Stimulated activated CD4-positive, alpha-beta T cell treated with anti-CD3 and anti-CD28 coated beads, Interleukin-2, amount 100 ng/mL, for 24 hours (primary cell): ENCODE measurements at places on chromosomes 2 and 18.
A peak's percentile ranks its signal among the peaks of the same experiment; 100 is the strongest.

DNA sequence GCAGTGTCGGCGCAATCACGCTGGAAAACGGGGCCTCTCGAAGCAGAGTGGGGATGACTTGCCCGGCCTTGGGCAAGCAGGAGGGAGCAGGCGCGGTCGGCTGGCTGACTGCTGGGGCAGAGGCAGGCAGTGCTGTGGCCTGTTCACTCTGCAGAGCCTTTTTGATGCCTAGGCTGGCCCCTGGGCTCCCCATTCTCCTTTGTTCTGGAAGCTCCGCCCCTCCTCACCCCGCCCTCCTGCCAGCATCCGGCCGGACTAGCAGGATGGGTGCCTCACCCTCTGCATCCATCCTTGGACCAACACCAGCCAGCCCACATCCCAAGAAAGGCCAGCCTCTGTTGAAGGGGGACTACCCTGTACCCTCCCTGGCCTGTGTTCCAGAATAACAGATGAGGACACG is at the start of gene ASPRV1:
Gene ASPRV1 (minus strand): TSS at position 136 of the 400 bp plus-strand sequence. CDS start 195 bp downstream, outside the sequence.
- no peak for DNase-seq

- no peak for DNase-seq
Observed at GRCh38 chr18:44047585-44047984, 633.1 kb upstream of the SETBP1 start.

DNA sequence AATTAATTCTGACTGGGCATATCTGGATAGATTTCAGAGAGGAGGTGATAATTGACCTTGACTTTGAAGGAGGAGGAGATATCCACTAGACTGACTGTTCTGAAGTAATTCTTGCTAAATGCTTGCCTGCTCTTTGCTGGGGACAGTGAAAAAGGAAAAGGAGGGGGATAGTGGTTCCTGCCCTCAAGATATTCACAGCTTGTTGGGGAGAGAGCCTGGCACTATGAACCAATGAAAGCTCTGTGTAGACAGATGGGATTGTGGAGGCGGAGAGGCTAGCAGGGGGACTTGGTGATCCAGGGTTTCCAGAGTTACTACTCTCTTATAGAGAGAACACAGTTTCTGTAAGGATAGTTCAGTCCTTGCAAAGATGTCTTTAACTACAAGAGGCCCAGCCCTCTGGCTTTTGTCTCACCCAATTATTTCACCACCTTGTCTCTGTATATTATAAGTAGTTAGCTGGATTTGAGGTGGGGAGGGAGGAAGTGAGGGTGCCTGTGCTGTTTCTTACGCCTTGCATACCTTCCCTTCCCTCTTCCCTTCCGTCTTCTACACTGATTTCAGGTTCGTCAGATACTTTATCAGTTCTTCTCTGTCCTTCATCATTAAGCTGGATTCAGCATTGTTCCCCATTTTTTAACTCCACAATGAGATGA is 190.4 kb downstream of the PRKCE start:
- no peak for DNase-seq

- DNase-seq, result peak; percentile 48
Observed at GRCh38 chr2:85865539-85866164, 23.1 kb downstream of the ST3GAL5 start.

- DNase-seq, result no peak
Observed at GRCh38 chr2:1606046-1606400, 138.3 kb downstream of the PXDN start.

- DNase-seq, result no peak
Observed at GRCh38 chr2:1893856-1894255, 149.5 kb upstream of the PXDN start.

DNA sequence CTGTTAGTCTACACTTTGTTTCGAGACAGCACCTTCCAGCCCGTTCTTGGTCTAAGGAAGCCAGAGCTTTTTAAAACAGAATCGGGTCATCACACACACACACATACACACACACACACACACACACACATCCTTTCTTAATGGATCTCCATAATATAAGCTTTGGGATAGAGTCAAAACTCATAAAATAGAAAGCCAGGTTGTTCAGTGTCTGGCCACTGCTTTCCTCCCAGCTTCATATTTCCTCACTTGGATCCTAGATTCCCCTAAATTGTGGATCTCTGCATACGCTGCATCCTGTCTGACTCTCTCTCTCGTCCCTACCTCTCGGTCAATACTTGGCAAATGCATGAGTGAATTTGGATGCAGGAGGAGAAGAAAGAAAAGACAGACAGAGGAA is 120.5 kb upstream of the SLC14A2 start:
- DNase-seq, result no peak

- no peak for DNase-seq
Observed at GRCh38 chr2:134189009-134189720, 64.7 kb upstream of the MGAT5 start.

DNA sequence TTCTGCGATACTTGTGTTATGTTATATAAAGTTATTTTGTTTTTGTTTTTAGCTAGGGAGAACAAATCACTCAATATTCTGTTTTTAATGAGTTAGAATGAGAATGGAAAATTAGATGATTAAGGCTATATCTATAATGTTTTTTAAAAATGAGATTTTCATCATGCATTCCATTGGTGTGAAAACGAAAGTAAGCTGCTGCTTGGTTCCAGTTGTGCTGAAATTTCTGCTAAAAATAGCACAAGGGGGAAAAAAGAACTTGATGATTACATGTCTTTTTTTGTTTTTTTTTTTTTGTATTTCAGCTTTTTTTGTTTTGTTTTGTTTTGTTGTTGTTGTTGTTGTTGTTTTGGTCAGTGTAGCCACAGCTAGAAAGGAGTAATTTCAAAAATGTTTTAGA is 242.6 kb upstream of the KCNJ3 start:
- DNase-seq, result no peak

GRCh38 chr2:17799301-17800120 is 16.7 kb upstream of the MSGN1 start:
- no peak for DNase-seq

DNA sequence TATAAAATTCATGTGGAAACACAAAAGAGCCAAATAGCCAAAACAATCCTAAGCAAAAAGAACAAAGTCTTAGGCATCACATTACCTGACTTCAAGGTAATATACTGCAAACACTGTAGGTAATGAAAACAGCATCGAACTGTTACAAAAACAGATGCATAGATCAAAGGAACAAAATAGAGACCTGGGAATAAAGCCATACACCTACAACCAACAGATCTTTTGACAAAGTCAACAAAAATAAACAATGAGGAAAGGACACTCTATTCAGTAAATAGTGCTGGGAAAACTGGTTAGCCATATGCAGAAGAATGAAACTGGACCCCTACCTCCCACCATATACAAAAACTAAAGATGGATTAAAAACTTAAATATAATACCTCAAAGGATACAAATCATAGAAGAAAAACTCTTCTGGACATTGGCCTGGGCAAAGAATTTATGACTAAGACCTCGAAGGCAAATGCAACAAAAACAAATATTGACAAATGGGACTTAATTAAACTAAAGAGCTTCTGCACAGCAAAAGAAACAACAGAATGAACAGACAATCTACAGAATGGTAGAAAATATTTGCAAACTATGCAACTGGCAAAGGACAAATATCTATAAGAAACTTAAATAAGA is 218.0 kb downstream of the PHLPP1 start:
- no peak for DNase-seq

- DNase-seq, result no peak
Observed at GRCh38 chr2:173353556-173353955, 1.1 kb upstream of the CDCA7 start.

DNA sequence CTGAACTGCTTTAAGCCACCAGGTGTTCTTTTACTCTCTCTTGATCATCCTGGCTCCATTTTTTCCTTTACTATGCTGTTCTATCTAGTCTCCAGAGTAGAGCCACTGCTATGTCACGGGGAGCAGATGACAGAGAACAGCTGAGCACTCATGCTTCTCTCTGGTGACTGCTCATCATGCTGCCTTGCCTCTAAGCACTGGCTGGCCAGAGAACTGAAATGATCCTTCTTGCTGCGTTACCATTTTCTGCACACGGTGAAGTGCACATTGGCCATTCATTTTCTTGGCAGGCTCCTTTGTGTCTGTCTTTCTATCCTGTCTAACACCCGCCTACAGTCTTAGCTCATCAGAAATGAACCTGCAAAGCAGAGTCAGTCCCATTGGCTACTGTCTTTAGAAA is 86.0 kb downstream of the KCTD1 start:
- no peak for DNase-seq

DNA sequence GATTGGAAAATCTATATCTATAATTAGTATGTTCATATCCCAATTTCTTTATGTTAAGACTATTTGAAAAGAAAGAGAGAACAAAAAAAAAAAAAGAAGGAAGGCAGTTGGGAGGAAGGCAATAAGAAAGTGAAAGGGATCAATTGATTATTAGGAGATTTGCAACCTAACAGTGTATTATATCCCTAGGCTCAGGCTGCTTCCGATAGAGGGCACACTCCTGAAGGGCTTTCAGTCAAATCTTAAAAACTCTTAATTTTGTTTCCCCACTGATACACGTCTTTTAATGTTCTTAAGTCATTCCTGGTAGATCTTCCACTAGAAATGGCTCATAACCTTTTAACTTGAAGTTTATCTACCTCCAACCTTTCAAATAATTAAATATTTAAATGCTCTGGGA is 763.9 kb downstream of the BCL11A start:
- DNase-seq, result no peak

- no peak for DNase-seq
Observed at GRCh38 chr2:20470211-20470610, 23.3 kb downstream of the RHOB start.

- DNase-seq, result peak; percentile 60
Observed at GRCh38 chr2:172253190-172254052, 150.7 kb upstream of the DLX2 start.

DNA sequence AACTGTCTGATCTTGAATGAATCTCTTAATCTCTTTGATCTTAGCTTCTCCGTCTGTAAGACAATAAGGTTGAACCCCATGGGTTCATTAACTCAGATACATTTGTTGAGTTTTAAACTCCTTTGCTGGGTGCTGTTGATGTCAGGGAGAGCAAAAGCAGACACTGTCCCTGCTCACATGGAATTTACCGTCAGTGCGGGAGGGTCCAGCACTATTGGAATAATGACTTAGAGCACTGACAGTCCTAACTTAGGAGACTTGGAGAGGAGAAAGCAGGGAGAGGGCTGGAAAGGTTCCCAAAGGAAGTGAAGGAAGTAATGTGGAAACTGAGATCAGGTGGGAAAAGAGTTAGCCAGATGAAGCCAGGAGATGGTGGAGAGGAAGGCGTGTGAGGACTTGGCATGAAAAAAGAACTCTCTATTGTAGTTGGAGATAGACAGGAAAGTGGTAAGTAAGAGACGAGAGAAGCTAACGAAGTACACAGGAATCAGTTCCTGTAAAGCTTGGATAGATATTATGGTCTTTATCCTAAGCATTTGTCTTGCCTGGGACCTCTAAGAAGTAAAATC is 141.4 kb upstream of the SERTAD2 start:
- no peak for DNase-seq

DNA sequence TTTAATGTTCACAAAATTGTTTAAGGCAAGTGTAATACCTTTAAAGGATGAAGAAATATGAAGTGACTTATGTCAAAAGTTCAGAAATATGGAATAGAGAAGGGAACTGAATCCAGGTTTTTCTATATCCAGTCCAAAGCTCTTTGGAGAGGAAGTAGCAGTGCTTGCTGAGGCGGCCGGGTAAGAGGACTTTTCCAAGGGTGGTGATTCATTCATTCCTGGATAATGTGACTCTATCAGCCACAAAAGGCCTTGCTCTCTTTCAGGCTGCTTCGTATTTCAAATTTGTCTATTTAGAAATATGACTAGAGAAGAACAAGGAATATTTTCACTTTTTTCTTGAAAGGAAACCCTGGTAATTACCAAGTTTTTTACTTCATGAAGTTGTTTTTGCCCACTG is 830.1 kb upstream of the ZEB2 start:
- no peak for DNase-seq

- DNase-seq, result no peak
Observed at GRCh38 chr2:236769981-236770671, 200.5 kb downstream of the ACKR3 start.

DNA sequence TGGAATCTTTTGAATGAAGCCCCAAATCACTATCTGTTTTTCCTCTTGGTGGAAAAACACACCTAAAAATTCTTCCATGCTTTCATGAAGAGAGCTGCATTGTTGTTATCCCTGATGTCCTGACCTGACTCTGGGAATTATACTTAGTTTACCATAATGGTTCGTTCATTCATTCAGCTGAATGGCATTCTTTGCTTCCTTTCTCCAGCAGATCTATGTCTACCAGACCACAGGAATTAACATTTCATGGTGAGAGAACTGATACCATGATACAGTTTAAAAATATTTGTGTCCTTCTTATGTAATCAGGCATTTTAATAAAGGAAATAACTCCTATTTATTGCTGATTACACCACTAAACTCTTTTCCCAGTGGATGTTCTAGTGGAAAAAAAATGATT is 11.1 kb upstream of the SLC4A10 start:
- DNase-seq, result no peak

DNA sequence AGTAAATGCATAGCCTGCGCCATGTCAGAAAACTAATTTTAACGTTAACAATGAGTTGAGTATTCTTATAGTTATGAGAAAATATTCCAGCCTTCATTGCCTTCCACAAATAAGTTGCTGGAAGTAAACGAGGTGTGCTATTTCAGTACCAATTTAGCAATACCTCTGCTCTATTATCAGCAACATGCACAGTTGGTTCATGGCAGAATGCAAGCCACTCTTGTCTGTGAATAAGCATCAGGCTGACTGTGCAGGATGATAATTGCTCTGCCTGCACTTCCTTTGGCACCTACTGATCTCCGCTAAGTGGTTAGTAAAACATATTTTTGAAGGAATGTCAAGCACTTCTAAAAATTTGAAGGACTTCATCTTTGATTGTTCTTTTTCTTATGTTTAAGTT is 261.9 kb upstream of the SIX3 start:
- no peak for DNase-seq

GRCh38 chr18:55268151-55268601 is 308.9 kb upstream of the CCDC68 start:
- DNase-seq, result no peak

GRCh38 chr2:20434588-20435294 is 12.1 kb upstream of the RHOB start:
- no peak for DNase-seq

DNA sequence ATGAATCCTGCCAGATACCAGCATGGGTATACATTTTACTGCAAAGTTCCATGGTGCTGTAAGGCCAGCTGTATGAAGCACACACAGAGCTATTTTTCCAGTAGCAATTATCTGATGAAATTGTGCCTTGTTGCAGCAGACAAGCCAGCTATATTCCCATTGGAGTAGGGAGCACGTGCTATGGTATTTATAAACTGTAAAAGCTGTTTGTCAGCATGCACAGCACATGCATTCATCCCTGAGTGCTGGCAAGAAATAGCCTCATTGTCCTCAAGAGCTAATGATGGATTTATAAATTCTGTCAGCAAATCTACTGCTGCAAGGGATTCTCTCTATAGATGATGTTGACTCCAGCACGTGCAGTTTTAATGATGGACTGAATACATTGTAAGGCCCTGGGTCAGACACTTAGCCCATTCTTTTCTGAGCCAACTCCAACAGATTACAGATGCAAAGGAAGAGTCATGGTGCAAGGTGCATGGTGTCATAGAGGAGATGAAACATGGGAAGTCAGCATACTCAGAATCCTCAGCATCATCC is 61.7 kb downstream of the KCNS3 start:
- DNase-seq, result no peak
